ENCODE measurements at places on chromosomes 3 and 15.

DNA sequence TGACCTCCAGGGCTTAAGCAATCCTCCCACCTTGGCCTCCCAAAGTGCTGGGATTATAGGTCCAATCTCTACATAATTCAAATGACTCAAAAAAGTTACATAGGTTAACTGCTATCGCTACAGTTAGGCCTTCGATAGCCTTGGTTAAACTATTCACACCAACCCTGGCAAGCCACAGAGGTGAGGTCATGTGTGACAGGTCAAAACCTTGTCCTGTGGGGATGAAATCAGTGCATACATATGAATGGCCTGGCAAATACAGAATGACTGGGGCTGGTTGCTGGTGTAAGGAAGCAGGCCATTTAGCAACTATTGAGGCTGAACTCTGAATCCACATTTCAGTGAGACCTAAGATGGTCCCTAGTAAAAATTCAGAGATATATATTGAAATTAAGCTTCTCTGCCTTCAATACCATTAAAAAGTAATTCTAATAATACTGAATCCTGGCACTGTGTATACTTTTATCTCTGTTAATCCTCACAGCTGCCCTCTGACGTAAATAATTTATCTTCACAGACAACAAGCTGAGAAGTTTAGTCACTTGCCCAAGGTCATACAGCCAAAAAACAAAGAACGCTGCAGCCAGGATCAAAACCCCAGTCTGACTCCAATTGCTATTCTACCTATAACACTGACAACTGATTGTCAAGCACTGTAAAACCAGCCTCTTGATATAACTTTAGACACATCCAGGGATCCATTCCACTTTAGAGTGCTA lies 35.3 kb downstream of the MKRN2 start:
- no peak for DNase-seq

- peak; percentile 33 for DNase-seq
Observed at GRCh38 chr15:60932051-60932915, 296.8 kb downstream of the RORA start.

DNA sequence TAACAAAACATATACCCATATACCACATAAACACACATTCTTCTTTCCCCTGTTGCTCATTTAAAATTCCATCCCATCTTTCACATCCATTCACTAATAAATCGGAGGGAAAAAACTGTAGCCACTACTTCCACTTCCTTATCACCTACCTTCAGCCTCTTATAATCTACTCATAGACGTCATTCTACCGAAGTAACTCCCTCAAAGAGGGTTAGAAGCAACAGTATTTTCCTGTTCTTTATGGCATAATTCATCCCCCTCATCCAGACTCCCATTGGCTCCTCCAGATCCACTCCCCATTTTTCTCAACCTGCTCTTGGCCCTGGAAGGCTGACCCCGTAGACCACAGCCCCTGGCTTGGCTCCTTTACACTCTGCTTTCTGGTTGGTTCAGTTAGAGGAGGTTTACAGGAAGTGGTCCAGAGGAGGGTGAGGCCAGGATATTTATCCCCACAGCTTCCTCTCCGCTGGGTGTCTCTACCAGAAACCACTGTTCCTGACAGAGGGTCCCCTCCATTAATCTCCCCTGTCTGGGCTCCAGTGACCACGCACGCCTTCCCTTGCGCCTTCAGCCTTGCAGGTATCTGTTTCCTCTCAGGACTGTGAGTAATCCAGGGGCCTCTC lies 46.3 kb downstream of the FMN1 start:
- DNase-seq: no peak

DNA sequence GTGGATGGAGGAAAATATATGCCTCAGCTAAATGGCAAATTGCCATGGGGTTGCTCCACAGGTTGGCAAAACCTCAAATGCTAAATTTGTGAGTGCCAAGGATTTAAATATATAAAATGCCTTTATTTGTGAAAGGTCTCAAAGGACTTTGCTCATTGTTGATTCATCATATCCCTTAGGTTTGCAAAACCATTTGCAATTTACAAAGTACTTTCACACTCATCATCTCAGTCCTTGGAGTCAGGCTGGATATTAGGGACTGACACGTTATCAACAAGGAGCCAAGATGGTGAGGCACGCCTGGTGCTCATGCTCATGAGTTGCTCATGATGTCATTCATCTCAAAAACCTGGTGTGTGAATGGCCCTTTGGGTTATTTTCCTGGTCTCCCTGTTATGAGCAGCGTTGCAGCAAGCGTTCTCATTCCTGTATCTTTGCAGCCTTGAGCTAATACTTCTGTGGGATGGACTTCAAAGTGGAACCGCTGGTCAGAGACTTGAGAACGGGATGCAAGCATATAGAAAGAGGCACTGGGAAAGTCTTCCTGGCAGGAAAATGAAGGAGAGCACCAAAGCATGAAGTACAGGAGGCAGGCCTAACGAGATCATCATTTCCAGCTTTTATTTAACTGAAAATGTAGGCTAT lies 66.0 kb downstream of the MYO1E start:
- DNase-seq: no peak

- DNase-seq: no peak
Observed at GRCh38 chr15:83413054-83413719, 34.0 kb upstream of the SH3GL3 start.

Data from stimulated activated CD4-positive, alpha-beta T cell treated with anti-CD3 and anti-CD28 coated beads, Interleukin-4, amount 100 ng/mL, for 4 hours (primary cell).